ENCODE measurements at places on chromosomes 4 and X.

- DNase-seq: peak; percentile 88
Measured at GRCh38 chr4:7956270-7956808, 16.7 kb upstream of the AFAP1 start.

GRCh38 chr4:112793033-112793432 lies 156.1 kb downstream of the LARP7 start:
- DNase-seq: no peak

- no peak for DNase-seq
Measured at GRCh38 chr4:140720387-140721304, 35.5 kb downstream of the TBC1D9 start.

- no peak for DNase-seq
Measured at GRCh38 chr4:16785793-16786527, 112.5 kb downstream of the LDB2 start.

- no peak for DNase-seq
Measured at GRCh38 chr4:138869631-138870030, 145.9 kb upstream of the NOCT start.

GRCh38 chr4:186936496-186937375 lies 213.1 kb upstream of the FAT1 start:
- peak; percentile 25 for DNase-seq

DNA sequence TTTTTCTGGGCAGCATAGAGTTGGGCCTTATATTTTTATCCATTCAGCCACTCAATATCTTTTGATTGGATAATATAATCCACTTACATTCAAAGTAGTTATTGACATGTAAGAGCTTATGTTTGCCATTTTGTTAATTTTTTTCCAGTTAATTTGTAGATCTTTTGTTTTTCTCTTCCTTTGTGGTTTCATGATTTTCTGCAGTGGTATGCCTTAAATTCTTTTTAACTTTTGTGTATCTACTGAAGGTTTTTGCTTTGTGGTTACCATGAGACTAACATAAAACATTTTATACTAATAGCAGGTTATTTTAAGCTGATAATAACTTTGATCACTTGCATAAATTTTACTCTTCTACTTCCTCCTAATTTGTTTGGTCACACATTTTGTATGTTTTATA lies 140.8 kb upstream of the GATB start:
- no peak for DNase-seq

DNA sequence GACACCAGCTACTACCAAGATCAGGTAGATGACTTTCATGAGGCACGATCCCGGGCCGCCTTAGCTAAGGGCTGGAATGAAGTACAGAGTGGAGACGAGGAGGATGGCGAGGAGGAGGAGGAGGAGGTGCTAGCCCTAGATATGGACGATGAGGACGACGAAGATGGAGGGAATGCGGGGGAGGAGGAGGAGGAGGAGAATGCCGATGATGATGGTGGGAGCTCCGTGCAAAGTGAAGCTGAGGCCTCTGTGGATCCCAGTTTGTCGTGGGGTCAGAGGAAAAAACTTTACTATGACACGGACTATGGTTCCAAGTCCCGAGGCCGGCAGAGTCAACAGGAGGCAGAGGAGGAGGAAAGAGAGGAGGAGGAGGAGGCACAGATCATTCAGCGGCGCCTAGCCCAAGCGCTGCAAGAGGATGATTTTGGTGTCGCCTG lies 481 bp downstream of the UTP3 start:
- DNase-seq: no peak

DNA sequence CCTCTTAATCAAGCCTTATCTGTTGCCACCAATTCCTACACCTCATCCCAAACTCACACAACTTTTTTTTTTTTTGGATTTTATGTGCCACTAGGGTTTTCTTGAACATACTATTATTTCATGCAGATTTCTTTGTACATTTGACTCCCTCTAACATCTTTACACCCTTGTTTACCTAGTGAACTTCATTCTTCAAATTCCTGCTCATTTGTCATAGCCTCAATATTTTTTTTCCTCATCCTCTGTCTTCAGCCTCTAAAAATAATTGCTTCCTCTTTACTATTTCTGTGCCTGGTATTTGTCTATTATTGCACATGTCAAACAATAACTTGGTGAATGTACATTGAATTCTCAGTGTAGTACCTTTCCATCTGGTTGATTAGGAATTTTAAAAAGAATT lies 22.0 kb downstream of the NBDY start:
- no peak for DNase-seq

GRCh38 chrX:151762802-151763201 lies 28.3 kb downstream of the CNGA2 start:
- no peak for DNase-seq

- no peak for DNase-seq
Measured at GRCh38 chrX:16130707-16131106, 7.3 kb downstream of the GRPR start.

- no peak for DNase-seq
Measured at GRCh38 chrX:153336121-153336894, 2.4 kb downstream of the ZNF275 start.

GRCh38 chr4:154838694-154839093 lies 57.6 kb downstream of the RBM46 start:
- DNase-seq: no peak

Data from foreskin fibroblast (primary cell).